ENCODE measurements at places on chromosomes 2 and 18.
A peak's percentile ranks its signal among the peaks of the same experiment; 100 is the strongest.

GRCh38 chr2:235595422-235596010 is 101.7 kb downstream of the AGAP1 start:
- DNase-seq = peak; percentile 89

- DNase-seq = no peak
These were observed 60.8 kb downstream of the LIMS1 start for GRCh38 chr2:108594982-108595464.

GRCh38 chr2:99734236-99734635 is 244.4 kb upstream of the REV1 start:
- no peak for DNase-seq

- DNase-seq = no peak
These were observed 31.7 kb downstream of the CABLES1 start for GRCh38 chr18:23166891-23167541.

GRCh38 chr2:211724933-211725332 is 813.7 kb downstream of the ERBB4 start:
- DNase-seq = peak; percentile 69

GRCh38 chr2:174529916-174530315 is 43.1 kb upstream of the GPR155 start:
- DNase-seq = no peak

DNA sequence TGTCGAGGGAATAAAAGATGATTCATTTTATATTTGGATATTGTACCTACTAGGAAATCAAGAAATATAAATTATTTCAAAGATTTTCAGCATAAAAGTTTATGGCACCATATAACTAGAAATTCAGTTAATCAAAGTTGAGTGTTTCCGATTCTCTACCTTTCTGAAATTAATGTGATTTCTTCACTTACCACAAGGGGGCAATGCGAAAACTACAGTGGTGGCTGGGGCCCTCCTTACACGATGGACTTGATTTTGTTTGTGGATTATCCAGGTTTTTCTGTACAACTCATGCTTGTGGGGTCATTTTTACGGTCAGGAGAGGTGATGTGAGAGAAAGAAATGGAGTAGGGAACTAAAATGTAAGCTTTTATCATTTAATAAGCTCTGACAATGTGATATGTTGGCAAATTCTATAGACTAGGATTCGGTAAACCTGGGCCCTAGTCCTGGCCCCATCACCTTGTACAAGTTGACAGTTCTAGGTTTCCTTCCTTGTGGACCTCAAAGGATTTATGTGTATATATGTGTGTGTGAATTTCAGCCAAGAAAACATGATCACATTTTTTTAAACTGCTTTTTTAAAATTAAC is 47.6 kb downstream of the G6PC2 start:
- no peak for DNase-seq

GRCh38 chr18:44452346-44452745 is 228.3 kb upstream of the SETBP1 start:
- no peak for DNase-seq

DNA sequence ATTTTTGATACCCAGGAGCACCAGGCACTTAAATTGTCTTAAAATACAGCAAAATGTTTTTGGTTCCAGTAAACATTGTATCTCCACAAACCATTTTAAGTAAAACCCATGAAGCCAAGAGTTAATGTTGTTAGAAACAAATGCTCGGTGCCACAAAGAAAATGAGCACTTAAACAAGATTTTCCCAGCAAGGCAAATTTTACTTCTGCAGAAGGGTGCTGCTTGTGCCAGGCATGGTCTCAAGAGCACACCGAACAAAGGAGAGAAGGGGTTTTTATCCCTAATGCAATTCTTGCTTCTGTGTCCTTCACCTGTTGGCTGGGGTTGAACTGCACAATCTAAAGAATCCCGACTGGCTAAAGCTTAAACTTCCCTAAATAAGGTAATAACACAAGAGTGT is 286.7 kb downstream of the ADCYAP1 start:
- no peak for DNase-seq

DNA sequence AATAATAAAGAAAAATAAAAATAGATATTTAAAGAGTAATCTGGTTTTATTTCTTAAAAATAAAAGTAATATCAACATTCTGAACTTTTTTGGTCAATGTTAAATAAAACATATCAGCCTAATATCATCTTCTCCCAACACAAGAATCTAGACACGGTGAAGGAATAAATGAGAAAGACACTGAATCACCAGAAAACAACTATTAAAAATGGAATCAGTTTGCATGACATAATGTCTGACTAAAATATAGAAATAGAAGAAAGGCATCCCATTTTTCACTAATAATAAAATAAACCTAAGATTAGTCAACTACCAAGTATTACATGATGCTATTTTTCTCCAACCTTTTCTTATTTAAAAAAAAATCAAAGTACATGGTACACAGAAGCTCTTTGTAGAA is 30.8 kb upstream of the TNFAIP6 start:
- DNase-seq = no peak

DNA sequence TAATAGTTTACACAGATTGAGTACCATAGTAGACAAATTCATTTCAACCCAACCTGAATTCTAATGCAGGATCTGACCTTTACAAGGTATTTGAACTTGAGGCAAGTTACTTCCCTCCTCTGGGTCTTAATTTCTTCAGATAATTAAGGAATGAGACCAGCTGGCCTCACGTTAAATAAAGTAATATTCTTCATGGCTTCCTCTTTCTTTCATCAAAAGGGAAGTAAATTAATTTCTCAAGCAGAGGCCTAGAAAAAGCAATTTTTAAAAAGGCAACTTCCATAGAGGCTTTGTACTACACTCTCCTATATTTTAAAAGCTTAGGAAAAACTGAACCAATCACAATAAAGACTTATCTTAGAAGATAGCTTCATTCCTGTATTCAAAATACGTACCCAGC is 109.2 kb downstream of the EXOC6B start:
- no peak for DNase-seq

DNA sequence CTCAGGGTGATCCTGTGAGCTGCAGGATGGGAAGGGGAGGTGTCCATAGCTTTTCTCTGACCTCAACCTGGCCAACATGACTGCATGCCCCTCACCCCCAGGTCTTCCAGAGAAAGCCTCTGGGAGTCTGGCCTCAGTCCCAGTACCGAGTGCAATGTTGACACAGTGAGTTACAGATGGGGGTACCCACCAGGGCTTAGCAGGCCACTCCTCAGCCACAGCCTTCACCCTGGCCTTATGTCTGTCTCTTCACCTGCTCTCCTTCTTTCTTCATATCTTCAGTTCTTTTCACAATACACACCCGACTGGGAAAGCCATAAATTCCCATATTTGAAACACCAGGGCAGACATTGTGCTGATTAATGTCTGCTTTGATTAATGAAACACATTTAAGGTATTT is 33.5 kb downstream of the AOX1 start:
- no peak for DNase-seq

DNA sequence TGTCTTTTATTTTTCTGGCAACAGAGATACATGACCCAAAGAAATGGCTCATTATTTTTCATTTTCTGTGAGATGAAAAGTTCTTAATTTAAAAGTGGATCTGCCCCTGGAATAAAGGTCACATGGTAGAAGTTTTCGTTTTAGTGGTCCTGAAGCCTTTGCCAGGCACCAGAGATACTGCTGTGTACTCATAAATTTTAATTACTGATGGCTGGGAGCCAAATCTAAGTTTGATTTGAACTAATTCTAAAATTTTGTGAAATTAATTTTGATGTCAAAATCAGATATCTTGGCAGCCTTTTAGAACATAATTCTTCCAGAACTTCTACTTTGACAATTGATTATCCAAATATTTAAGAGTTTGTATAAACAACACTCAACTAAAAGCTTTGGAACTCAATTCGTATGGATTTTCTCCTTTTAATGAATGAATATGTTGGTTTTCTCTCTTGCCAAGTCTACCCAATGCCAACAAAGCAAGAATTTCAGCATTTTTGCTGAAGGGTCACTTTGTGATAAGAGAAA is 128.5 kb upstream of the SP5 start:
- DNase-seq = no peak

DNA sequence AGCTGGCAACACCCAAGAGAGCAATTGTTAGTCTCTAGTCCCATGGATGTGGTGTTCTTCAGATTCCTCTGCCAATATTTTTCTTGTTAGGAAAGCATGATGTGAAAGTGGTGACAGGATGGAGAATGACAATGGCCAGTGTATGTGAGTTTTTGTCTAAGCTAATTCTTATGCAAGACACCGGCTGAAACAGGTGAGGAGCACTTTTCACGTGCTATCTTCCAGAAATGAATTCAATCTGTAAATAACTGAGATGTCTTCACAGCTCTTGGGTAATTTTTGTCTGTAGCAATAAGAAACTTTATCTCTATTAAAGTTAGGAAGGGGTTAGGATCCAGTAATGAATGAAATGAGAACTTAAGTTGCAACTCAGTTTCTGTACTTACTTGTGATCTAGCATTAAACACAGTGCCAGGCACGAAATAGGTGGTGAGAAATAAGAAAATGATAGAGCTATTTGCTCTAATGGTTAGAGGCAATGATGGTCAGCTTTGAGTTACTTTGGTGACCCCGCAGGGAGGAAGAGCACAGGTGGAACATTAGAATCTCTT is 676 bp upstream of the AGPS start:
- no peak for DNase-seq
